HT-29 (cell line): ENCODE measurements at places on chromosomes 11 and 22. TPM values are rescaled to one million over a fixed set of nuclear protein-coding genes. Genes with fewer than 3 reads are reported as not detected.

The CTSW gene
- not detected in 2 replicates for total RNA-seq

The C1QTNF6 gene
- 7.1 and 8.3 TPM in 2 replicates for total RNA-seq

The TNNI2 gene
- total RNA-seq: 4.6 and 17.2 TPM in 2 replicates

The SLN gene
- not detected in 2 replicates for total RNA-seq

The CHEK2 gene
- total RNA-seq: 21.3 and 22.1 TPM in 2 replicates

The OR6Q1 gene
- not detected in 2 replicates for total RNA-seq

The CRYBB3 gene
- total RNA-seq: 0.46 TPM in 1 of 2 replicates, not detected in the other

The NDUFS3 gene
- total RNA-seq: 144 and 149 TPM in 2 replicates

The SDHAF2 gene
- total RNA-seq: 58.3 and 64.9 TPM in 2 replicates

The PLAAT5 gene
- 0.21 and 0.79 TPM in 2 replicates for total RNA-seq

The OR6T1 gene
- not detected in 2 replicates for total RNA-seq

The TTC36 gene
- not detected in 2 replicates for total RNA-seq
